ENCODE measurements at places on chromosomes 2 and 18.

GRCh38 chr2:199431746-199432213 lies 26.0 kb downstream of the SATB2 start:
- DNase-seq, result no peak

- DNase-seq, result no peak
Measured at GRCh38 chr2:127844973-127845372, 13.0 kb downstream of the POLR2D start.

GRCh38 chr2:79935771-79936657 lies 368.5 kb downstream of the LRRTM1 start:
- DNase-seq, result peak; percentile 92

GRCh38 chr2:75494137-75494769 lies 66.5 kb downstream of the EVA1A start:
- no peak for DNase-seq

GRCh38 chr2:66478731-66479316 lies 43.9 kb downstream of the MEIS1 start:
- no peak for DNase-seq

DNA sequence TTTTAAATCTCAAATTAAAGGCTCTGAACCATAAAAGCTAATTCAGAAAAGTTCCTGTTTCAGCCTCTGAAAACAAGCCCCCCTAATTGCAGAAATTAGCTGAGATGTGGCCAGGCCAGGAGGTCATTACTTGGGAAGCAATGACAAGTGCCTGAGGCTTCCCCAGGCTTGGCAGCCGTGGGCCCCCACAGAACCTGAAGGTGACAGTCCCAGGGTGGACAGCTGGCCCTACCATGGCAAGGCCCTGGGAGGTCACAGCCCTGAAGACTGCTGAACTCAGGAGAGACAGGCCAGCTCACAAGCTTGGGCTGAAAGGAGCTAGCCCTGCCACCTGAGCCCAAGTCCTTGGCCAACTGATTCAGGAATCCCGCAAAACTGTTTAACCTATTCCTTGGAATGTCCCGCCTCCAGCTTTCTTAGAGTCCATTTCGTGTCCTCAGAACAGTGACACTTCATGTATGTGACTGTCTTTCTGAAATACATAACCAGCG lies 54.3 kb upstream of the PKDCC start:
- no peak for DNase-seq

DNA sequence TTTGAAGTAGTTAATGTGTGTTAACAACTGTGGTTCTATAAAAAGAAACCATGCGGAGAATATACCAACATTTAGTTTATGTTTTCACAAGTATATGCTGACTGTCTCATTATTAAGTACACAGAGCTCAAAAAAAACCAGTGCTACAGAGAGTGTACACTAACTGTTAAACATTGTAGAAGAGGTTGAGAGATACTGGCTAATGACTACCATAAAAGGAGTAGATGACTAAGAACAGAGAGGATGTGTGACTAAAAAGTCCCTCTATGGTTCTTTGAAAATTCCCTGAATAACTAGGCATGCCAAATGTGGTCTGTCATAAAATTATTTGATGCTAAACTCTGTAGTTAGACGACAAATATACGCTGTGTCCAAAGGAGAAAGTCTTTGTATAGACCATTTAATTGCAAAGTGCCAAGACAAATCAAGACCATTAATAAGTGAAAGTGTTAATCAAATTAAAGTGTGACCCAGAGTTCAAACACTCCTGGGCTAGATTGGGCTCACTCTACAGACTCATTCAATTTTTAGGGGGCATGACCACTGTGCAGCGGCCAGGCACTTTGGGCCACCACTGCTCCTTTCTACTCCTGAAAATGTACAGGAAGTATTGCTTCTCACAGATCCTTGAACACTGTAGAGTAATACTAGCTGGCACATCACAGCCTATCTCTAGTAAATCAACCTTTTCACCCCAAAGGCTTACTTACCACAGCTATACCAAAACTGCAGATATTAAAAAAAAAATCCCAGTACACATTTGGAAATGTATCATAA lies 45.1 kb upstream of the SERTAD2 start:
- DNase-seq, result peak; percentile 72

All from adipocyte (in vitro differentiated cells).